Right cardiac atrium (tissue), 5 donors: ENCODE measurements at places on chromosomes 1 and 21. TPM values are rescaled to one million over a fixed set of nuclear protein-coding genes. Genes with fewer than 3 reads are reported as not detected.

MCOLN2 gene
- total RNA-seq, result 0.34 TPM

ACKR1 gene
- 17.9 TPM for total RNA-seq

TMPRSS3 gene
- total RNA-seq, result not detected

PIGK gene
- 34.9 TPM for total RNA-seq

SPATA21 gene
- not detected for total RNA-seq
